ENCODE measurements at places on chromosomes 4 and X.

DNA sequence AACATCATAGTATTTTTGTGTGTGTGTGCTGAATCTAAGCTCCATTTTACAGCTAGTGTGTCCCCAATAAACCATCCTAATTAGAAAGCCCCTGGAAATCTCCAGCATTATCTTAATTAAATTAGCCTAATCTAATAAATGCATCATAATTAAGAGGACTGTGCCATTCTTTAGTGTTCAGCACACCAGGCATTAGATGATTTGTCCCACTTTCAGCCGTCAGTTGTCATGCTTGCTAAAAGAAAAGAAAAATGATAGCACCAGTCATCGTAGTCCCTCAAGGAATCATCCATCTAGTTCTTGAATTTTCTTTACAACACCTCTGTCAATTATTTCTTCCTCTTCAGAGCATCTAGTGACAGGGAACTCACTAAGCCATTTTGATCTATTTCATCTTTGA, 155.9 kb downstream of the PALLD start:
- DNase-seq, result no peak

DNA sequence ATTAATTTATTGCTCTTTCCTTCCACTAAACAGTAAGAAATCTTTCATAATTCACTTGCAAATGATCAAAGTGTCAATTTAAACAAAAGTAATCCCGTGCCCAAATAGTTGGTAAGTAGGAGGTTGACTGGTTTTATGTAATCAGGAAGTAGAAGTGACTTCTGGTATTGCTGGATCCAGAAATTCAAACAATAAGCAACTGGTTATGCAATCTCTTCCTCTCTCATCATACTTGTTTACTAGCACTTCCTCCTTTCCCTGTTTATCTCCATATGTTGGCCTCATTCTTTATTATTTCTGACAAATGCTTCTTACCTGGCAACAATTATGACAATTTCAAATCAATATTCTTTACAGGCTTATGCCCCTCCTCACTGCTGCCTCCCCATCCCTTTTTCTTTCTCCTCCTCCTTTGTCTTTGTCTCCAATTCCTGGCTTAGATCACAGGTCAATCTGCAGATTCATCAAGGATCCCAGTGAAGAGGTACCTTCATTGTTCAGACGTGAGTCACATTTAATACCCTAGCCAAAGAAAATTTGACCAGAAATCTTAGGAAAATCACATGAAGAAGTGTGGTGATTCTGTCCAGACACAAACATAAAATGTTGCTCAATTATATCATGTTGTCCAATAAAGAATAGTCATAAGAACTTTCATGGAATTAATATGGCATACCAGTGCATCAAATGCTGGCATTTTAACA, 323.2 kb upstream of the PCDH7 start:
- DNase-seq, result no peak

- DNase-seq, result no peak
These were observed 45.1 kb downstream of the RHOH start for GRCh38 chr4:40241941-40242340.

GRCh38 chr4:143399113-143399949, 62.7 kb downstream of the GAB1 start:
- DNase-seq, result no peak

GRCh38 chr4:52317361-52317879, 266.3 kb downstream of the SPATA18 start:
- DNase-seq, result no peak

- no peak for DNase-seq
These were observed 101.3 kb downstream of the RTL5 start for GRCh38 chrX:72030431-72030830.
